ENCODE measurements at places on chromosomes 1 and 21. TPM values are rescaled to one million over a fixed set of nuclear protein-coding genes. Genes with fewer than 3 reads are reported as not detected.

DNA sequence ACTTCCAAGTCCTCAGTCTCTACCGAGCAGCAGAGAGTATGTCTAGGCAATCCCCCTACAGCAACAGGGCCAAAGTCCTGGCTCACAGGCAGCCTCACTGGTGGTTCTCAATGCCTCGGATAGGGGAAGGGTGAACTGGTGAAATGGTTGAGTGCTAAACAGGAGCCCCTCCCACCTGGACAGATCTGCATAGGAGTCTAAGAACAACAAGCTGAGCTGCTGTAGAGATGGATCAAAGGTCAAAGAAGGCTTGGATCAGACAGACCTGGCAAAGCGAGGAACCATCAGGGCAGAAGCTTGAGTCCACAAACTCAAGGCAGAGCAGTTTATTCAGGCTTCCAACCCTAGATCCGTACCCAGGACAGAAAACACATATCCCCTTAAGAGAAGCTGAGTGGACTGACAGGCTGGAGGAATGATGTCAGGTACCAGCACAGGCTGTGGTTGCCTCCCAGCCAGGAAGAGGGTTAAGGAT lies 31.8 kb downstream of the RABIF start:
- DNase-seq, result no peak

DNA sequence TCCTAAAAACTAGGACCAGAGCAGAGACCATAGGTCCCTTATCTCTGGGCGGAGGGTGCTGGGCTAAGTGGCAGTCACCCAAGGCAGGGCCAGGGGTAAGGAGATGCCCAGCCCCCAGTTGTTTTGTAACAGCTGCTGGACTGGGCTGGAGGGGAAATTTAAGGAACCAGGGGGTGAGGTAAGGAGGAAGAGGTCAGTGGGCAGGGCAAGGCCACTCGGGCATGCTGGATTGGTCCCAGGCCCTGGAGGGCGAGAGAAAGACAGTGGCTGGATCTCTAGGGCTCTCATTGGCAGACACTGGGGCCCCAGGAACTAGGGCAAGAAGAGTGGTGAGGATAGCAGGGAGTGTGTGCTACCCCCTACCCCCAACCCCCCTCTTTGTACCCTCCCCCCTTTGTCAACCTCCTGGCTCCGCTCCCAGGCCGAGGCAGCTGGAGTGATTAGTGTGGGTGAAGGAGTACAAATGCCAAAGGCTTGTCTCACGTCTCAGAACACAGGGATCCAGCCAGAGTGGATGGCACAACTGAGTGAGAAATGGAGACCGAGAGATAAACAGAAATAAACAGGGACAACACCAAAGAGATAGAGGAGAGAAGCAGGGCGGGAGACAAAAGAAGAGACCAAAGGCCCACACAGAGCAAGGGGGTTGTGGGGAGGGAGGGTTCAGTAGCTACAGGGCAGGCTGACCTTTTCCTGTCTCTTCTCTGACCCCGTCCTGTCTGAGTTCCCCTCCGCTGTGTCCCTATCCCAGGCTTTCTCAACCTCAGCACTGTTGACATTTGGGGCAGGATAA lies 20.5 kb upstream of the THRAP3 start:
- peak; percentile 80 for DNase-seq

DNA sequence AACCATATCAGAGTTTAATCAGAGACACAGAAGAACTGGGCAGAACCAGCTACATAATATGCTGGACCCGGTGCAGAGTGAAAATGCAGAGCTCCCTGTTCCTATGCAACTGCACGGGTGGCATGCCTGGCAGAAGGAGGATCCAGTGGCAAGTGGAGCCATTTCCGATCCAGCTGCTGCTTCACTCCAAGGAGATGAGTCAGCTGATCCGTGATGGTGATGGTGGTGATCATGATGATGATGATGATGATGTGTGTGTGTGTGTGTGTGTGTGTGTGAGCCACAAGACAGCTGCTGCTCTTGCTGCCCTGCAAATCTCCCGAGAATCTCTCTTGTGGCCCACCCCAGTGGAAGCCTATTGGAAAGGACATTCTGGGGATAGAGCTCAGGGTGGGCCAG lies 133.0 kb downstream of the URB2 start:
- DNase-seq, result no peak

GRCh38 chr1:118928739-118929554 lies 59.2 kb downstream of the TBX15 start:
- peak; percentile 28 for DNase-seq

GRCh38 chr1:171715813-171716251 lies 26.0 kb downstream of the VAMP4 start:
- peak; percentile 43 for DNase-seq

GRCh38 chr1:1374589-1374928 lies 448 bp downstream of the AURKAIP1 start:
- DNase-seq, result no peak

DNA sequence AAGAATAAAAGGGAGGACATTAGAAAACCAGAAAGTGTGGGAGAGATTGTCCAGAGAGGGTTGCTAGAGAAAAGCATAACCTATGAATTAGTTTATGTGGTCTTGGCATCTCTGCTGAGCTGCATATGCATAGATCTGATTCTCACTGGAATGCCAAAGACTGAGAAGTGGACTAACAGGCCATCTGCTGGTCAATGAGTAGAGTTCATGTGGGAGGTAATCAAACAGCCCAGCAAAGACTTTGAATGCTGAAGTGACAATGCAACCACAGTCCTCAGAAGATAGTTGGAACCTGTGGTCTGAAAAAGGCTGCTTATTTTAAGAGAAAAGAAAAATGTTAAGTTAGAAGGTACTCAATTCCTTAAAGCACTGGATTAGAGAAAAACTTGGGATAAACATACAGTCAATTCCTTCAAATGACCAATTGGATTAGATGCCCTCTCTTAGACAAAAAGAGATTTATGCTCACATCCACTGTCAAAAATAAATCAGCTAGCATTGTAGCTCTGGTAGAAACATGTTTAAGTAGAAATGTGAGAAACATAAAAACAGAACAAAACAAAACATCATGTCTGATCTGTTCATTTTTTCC lies 382.8 kb downstream of the AMY1C start:
- DNase-seq, result no peak

DNA sequence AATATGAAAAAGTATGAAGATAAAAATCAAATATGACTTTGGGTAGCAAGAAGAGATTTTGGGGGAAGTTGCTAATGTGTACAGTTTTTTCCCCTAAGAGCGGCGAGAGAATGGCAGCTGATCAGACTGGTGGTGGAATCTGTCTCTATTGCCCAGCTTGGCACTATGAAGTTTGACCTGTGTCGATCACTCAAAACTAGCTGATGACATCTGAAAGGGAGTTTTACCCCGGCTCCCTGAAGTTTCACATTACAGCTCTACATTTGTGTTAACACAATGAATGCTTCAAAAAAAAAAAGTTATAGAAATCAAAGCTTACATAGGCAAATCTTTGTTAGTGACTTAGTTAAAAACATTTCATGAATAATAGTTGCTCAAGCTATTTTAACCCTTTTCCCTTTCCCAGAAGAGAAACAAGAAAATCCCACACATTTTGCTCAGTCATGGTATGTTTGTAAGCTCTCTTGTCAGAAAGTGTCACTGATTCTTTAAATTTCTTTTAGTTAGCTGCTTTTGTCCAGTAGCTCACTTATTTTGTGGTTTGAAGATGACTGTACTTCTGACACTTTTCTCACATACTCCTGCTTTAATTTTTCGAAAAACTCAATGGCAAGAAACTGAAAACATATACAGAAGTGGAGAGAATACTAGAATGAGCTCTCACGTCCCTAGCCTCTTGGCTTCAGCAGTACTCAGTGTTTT lies 41.3 kb downstream of the DYRK1A start:
- peak; percentile 55 for DNase-seq

GRCh38 chr1:108877348-108878159 lies 769 bp downstream of the GPSM2 start:
- peak; percentile 34 for DNase-seq

DNA sequence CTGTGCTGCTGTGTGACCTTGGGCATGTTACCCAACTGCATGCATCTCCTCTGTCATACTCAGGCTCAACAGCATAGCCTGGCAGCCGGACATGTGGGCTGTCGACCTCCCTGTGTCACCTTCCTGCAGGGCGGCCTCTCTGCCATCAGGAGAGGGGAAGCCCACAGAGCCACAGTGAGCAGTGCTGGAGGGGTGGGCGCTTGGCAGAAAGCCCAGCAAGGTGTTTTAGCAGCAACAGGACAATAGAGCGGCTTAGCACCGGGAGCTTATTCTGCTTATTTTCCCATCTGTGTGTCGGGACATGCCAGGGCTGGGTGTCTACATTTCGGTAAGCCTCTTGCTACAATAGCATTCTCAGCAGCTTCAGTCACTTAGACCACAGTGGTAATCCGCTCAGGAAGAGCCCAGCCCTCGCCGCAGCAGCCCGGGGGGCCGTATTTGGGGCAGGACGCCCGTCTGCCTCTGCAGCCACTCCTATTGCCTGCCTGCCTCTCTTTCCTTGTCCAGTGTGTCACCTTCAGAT lies 22.8 kb upstream of the CDK18 start:
- no peak for DNase-seq

DNA sequence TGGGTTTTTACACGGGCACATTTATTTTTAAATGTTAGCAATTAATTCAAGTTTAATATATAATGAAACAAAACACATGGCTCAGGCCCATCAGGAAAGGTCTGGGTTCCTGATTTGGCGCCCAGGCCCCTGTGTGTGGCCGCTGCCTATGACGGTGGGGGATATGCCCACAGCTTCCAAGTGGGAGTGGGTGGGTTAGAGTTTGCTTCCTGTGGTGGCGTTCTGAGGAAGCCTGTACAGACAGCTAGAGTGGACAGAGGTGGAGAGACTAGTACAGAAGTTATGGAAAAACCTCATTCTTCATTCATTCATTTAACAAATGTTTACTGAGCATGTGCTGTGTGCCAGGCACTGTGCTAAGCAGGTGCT lies 22.4 kb upstream of the EPS8L3 start:
- DNase-seq, result no peak

DNA sequence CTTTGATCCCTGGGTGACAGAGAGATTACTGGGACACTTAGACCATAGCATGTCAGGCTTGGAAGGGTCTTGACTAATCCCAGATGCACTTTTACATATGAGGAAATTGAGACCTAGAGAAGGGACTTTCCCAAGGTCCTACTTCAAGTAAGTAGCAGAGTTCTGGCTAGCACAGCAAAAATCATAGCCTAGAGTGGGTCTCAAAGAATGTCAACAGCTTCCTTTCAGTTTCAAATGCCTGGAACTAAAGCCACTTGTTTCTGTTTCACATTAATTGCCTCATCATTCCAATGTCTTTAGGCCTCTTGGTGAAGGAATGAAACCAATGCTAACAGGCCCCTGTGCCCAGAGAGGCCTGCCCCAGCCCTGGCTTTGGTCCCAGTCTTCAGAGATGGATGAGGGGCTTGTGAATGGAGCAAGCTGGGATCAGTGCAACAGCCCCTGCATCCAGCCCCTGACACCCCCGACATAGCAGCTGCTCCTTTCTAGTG lies 26.6 kb downstream of the ATF3 start:
- peak; percentile 84 for DNase-seq

- no peak for DNase-seq
These were observed 30.9 kb downstream of the RCAN1 start for GRCh38 chr21:34583926-34584563.

DNA sequence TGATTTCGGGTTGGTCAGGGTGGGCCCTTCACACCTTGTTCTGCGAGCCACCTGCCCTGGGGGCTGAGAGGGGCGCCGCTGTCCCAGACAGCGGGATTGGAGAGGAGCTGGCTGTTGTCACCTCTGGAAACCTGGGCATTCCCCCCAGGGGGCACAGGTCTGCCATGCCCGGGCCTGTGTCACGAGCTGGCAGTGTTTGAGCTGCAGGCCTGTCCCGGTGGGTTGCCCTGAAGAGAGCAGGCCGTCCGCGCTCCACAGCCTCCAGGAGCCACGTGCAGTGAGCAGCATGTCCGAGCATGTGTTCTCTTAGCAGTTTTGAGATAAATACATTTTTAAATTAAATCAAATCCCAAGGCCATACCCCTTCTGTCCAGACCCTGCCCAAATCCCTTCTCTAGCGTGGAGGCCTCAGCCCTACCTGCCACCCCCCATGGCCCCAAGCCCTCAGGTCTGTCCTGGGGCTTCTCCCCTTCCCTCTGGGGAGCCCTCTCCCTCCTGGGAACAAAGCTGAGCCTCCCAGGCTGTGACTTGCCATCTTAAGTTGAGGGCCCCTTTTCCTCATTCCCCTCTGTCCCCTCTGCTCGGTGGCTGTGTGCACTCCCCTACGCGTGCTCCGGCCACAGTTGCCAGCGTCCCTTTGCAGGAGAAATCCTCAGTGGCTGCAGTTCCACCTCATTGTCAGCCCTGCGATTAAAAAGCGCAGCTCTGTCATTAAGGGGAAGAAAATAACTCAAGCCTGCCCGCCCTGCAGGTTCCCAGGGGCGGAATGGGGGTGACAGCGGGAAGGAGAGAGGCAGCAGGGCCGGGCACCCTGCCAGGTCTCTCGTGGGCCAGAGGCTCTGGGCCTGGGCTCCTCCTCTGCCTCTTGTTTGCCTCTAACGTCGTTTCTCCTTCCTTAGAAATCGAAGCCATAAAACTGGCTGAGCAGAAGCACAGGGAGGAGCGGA lies 26.6 kb downstream of the SLX9 start:
- peak; percentile 46 for DNase-seq

GRCh38 chr1:5098981-5099385 lies 444.6 kb downstream of the AJAP1 start:
- DNase-seq, result no peak

DNA sequence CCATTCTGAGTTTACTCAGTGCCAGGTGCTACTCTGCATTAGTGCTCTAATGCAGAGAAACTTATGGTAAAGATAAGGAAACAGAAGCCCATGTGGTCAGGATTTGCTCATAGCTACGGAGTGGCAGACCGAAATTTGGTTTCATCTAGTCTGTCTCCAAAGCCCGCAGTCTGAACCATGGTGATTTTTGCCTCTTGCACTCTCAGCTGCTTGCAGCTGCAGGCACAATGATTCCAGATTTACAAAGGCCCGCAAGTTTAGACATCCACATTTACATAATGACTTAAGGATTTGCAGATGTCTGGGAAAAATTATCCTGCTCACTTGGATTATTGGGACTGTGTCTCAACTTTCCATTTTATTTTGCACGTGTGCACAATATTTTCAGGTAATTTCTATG lies 161.3 kb upstream of the KCNJ6 start:
- DNase-seq, result no peak

DNA sequence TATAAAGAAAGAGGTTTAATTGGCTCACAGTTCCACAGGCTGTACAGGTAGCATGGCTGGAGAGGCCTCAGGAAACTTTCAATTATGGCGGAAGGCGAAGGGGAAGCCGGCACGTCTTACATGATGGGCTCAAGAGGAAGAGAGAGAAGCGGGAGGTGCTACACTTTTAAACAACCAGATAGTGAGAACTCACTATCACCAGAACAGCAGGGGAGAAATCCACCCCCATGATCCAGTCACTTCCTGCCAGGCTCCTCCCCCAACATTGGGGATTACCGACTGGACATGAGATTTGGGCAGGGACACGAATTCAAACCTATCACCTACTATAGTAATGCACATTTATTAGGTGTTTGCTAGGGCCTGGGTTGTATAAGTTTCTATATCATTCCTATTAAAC lies 117.8 kb downstream of the ZMYM4 start:
- no peak for DNase-seq

GRCh38 chr21:14833241-14833640 lies 231.6 kb downstream of the NRIP1 start:
- no peak for DNase-seq

GRCh38 chr1:116686723-116687352 lies 19.3 kb upstream of the IGSF3 start:
- DNase-seq, result no peak

- peak; percentile 9 for DNase-seq
These were observed 27.4 kb upstream of the COQ8A start for GRCh38 chr1:226912587-226913176.

The A3GALT2 gene
- total RNA-seq, result not detected

The NEXN gene
- 16.8 TPM for total RNA-seq

The MXRA8 gene
- total RNA-seq, result 249 TPM

The MAP10 gene
- 2.2 TPM for total RNA-seq

The RGS13 gene
- total RNA-seq, result not detected

The EFNA4 gene
- total RNA-seq, result 2.6 TPM

The ADAMTSL4 gene
- total RNA-seq, result 2.9 TPM

The LRRN2 gene
- under 0.01 TPM for total RNA-seq

The TAS1R2 gene
- not detected for total RNA-seq
